ENCODE measurements at places on chromosomes 6 and 20. TPM values are rescaled to one million over a fixed set of nuclear protein-coding genes. Genes with fewer than 3 reads are reported as not detected.

DSP gene
- 71.6 TPM for total RNA-seq

DNA sequence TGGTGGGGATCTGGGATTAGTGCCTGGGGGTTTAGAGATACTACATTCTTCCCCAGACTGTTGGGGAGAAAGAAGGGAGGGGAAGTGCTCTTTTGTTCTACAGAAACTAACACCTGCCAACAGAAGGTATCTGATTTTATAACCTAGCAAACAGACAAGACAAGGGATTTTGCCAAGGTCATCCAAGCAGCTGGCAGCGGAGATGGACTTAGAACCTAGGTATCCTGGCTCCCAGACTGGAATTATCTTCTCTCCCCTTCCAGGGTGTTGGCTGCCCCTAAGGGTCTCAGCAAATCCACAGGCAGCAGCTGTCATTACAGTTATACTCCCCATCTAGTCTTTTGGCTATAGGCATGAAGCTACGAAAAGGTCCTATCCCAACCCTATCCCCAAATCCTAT is 8.4 kb downstream of the SDC4 start:
- DNase-seq = no peak

DNA sequence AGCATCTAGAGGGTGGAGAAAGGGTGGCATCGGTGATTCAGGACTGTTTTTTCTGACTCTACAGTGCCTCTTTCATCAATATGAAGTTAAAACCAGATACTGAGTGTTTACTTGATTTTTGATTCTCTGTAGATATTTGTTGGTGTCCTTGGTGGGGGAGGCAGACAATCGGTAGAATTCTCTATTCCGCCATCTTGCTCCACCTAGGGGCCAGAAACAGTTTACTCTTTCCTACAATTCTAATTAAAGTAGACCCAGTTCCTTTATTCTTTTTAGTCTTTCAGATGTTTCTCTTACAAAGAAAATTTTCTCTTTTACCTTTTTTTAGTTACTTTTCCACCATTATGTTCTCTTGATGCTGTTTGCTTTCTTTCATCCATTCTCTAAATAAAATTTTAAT is 162.1 kb upstream of the RAB32 start:
- DNase-seq = no peak

DNA sequence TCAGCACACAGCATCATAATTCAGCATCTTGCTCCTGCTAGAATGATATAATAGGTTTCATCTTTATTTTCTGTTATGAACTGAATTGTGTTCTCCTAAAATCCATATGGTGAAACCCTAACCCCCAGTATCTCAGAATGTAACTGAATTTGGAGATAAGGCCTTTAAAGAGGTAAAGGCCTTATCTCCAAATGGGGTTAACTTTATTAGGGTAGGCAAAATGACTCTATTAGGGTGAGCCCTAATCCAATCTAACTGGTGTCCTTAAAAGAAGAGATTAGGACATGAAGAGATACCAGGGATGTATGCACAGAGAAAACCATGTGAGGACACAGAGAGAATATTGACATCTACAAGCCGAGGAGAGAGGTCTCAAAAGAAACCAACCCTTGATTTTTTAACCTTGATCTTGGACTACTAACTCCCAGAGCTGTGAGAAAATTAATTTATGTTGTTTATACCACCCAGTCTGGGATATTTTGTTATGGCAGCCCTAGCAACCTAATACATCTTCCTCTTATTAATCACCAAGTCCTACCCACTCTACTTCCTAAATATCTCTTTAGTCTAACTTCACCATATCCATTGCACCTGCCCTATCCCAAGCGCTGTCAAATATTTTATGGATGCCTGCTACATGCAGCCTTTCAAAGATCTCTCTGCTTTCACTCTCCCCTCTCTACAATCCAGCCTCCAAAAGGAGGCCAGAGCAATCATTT is 8.5 kb upstream of the MRS2 start:
- no peak for DNase-seq

DNA sequence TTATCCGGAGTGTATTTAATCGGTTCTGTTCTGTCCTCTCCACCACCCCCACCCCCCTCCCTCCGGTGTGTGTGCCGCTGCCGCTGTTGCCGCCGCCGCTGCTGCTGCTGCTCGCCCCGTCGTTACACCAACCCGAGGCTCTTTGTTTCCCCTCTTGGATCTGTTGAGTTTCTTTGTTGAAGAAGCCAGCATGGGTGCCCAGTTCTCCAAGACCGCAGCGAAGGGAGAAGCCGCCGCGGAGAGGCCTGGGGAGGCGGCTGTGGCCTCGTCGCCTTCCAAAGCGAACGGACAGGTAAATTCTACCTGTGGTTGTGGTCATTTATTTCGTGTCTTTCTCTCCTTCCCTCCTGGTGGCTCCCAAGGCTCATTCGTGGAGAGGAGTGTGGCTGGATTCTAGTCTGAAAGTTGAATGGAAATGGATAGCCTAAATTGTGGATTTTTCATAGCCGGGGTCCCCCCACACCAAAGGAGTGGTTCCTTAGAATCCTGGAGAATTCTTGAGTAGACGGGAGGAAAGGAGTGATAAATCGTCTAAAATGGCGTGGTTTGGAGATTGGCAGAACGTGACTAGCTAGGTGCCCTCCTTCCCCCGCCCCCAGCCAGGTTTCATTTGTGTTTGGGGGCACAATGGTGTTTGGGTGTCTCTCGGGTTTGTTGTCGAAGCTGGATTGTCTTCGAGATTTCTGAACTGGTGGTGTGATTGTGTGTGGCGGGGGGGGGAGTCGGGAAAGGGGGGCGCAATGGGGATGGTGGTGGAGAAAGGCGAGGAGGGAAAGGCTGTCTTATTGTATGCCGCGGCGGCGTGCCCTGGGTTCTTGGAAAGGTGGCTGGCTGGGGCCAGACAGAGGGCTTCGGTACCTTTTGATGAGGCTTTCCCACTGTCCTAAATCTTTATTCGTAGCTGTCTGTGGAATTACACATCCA is 673 bp downstream of the MARCKS start:
- peak; percentile 15 for DNase-seq

- no peak for DNase-seq
These were observed 52.3 kb downstream of the MBOAT1 start for GRCh38 chr6:20159781-20160540.

GRCh38 chr6:169604076-169604475 is 97.8 kb downstream of the WDR27 start:
- DNase-seq = no peak

DNA sequence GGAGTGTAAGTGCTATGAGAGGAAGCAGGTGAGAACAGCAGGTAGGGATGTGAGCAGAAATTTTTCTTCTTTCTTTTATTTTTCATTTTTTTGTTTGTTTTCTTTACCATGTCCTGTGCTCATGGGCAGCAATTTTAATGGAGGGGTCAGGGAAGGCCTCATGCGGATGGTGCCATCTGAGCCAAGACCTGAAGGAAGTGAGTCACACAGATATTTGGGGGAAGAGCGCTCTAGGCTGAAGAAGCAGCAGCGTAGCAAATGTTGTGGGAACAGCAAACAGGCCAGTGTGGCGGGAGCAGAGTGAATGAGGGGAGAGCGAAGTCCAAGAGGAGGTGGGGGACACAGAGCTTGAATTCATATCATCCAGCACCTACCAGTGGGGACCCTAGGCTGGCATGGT is 12.7 kb downstream of the SPDEF start:
- DNase-seq = peak; percentile 82

- no peak for DNase-seq
These were observed 35.0 kb upstream of the ENTPD6 start for GRCh38 chr20:25160467-25160866.
